ENCODE measurements at places on chromosomes 16 and 17. TPM values are rescaled to one million over a fixed set of nuclear protein-coding genes. Genes with fewer than 3 reads are reported as not detected.

DNA sequence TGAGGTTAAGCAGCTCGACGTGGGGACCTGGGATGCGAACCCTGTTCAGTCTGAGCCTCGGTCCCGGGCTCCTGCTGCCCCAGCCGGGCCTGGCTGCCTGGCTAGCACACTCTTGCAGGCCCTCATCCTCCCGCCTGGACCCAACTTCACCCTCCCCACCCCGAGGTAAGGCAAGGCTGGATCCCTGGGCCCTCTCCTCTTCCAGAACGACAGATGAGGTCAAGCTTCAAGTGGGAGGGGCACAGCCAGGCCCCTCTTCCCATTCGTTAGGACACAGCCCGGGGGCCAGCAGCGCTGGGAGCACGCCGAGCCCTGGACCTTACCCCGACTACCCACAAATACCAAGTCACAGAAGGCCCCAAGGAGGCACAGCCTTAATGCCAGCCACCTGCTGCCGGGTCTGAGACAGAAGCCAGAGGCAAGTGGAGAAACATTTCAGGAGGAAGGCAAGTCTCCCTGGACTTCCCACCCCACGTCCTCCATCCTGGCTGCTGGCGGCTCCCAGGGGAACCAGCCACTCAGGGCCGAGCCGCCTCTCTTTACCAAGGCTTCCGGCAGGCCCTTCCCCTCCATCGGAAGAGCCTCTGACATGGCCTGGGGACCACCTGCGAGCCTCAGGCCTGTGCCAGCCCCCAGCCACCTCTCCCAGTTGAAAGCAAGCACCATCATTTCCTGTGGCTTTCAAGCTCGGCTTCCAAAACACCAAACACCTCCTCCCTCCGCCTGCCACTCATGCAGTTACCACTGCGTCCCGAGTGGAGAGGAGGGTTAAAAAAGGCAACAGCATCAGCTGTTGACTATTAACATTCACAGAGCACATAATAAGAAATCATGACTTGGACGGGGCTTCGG is 59.9 kb downstream of the RPH3AL start:
- peak; percentile 41 for DNase-seq

- DNase-seq: no peak
These were observed 67.6 kb upstream of the SREBF1 start for GRCh38 chr17:17904166-17905035.

GRCh38 chr17:79925242-79925957 is 86.2 kb upstream of the CBX4 start:
- no peak for DNase-seq

GRCh38 chr17:79555543-79555942 is 55.3 kb downstream of the RBFOX3 start:
- DNase-seq: no peak

DNA sequence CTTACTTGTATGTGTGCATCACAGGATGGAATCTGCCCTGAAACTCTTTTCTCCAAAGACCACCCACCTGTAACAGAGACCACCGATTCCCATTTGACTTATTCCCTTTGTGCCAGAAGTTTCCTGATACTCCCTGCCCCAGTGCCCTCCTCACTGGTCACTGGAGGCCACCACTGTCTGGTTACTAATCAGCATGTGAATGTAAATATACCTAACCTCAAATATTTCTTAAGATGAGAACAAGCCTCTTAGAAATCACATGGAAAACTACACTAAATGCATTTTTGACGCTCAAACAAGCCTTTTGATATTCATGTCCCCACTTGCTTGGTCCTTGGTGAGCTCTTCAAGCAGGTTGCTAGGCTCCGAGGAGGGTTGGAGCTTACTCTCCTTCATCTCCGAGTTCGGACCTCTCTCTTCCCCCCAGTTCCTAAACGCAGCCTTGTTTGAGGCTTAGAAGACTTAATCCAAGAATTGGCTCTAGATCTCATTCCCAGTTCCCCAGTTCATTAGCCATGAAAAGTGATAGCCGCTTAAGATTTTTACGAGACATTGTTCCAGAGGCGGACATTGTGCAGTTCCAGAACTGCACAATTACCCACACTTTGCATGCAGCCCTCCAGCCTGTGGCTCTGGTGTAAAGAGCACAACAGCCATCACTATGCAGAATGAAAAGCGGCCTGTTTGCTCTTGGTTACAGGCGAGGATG is 579.2 kb upstream of the PSMD7 start:
- no peak for DNase-seq

DNA sequence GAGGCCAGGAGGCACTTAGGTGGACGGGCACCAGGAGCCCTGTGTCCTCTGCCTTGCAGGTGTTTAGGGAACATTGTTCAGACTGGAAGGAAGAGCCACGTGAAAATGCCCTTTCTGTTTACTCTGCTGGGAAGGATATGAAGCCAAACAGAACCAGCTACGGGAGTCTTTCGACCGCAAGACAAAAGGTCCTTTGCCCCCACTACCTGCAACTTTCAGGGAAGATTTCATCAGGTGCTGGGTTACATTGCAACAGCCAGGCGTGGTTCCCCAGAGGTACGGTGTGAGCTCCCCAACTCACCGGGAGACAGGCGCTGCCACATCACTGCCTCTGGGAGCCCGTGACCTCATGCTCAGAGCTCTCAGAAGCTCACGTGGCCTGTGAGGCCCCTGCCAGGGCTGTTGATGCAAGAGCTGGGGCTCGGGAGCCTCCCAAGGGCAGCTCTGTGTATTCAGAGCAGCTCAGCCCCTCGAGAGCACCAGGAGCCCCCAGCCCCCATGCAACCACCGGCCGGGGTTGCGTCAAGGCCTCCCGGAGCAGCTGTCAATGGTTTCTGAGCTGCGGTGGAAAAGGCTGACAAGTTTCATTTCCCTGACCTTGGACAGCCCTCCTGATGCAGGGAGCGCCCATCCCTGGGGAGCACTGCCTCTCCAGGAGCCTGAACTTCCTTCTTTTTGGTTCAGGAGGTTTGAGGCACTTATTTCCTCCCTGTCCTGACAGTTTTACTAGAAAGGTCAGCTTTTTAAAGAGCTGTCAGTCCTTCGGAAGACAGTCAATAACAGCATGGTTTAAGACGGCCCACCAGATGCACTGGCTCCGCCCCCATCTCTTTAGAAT is 42.1 kb downstream of the TBC1D16 start:
- DNase-seq: peak; percentile 89

DNA sequence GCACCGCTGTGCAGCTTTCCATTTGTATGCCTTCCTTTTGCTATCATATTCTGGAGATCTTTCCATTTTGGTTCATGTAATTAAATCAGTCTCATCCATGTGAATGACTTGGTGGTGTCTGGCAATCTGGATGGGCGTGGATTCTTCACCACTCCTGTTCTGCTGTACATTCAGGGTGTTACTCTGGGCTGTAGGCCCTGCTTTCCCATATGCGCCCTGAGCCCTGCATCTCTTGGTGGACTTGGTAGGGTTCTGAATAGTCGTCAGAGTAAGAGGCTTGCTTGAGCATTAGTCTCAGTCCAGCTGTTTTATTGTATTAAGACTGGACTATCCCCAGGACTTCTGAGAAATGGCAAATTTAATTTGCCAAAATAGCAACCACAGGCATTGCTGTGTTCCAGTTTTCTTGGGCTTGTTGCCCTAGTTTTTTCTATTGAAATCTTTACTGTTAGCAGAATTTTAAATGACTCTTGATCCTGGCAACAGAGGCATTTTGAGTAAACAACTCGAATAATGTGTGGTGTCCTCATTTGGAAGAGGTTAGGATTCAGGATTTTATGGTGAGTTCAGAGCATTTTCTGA is 14.9 kb downstream of the BANP start:
- DNase-seq: no peak

DNA sequence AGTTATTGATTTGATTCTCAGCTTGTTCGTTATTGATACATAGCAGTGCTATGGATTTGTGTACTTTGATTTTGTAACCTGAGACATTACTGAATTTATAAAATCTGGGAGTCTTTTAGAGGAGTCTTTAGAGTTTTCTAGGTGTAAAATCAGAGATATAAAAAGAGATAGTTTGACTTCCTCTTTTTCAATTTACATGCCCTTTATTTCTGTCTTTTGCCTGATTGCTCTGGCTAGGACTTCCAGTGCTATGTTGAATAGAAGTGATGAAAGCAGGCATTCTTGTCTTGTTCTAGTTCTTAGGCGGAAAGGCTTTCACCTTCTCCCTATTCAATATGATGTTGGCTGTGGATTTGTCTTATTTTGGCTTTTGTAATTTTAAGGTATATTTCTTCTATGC is 106.2 kb downstream of the PHKB start:
- no peak for DNase-seq

- DNase-seq: no peak
These were observed 8.6 kb upstream of the ENPP7 start for GRCh38 chr17:79721993-79722671.

- DNase-seq: no peak
These were observed 17.4 kb downstream of the NGFR start for GRCh38 chr17:49512296-49513043.

- no peak for DNase-seq
These were observed 33.8 kb downstream of the TRPV2 start for GRCh38 chr17:16449121-16449570.

GRCh38 chr17:887551-888209 is 91.9 kb downstream of the NXN start:
- no peak for DNase-seq

GRCh38 chr16:14286368-14287230 is 215.5 kb downstream of the MRTFB start:
- DNase-seq: peak; percentile 42

GRCh38 chr16:67299269-67299668 is 19.9 kb downstream of the PLEKHG4 start:
- DNase-seq: no peak

DNA sequence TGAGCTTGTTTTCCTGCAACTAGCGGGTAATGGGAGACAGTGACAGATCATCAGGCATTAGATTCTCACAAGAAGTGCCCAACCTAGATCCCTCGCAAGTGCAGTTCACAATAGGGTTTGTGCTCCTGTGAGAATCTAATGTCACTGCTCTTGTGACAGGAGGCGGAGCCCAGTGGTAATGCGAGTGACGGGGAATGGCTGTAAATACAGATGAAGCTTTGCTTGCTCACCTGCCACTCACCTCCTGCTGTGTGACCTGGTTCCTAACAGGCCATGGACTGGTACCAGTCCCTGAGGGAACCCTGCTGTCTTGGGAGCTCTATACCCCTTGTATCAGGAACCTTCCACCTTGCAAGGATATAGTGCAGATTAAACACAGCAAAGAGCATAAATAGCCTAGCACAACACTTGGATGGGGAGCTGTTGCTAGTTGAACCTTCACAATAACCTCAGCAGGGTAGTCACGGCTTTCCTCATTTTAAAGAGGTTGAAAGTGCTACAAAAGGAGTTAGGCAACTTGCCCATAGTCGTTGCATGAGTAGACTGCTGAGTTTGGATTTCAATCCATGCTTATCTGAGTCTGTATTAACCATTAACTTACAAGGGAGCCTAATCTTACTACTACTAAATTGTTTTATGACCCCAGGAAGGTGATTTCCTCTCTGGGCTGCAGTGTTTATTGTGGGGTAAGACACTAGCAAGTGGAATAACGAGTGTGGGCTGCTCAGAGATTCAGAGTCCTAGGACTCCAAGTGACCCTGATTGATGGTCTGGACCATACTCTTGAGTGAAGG is 156.6 kb upstream of the ZFHX3 start:
- DNase-seq: no peak

ACAP1 gene
- 342 TPM for total RNA-seq

TXNDC11 gene
- total RNA-seq: 21.7 TPM

KDM6B gene
- 53.8 TPM for total RNA-seq

LDHD gene
- not detected for total RNA-seq

NPIPA7 gene
- total RNA-seq: 5.7 TPM

HIC1 gene
- total RNA-seq: 35.1 TPM
